ENCODE measurements at places on chromosomes 4 and X.

DNA sequence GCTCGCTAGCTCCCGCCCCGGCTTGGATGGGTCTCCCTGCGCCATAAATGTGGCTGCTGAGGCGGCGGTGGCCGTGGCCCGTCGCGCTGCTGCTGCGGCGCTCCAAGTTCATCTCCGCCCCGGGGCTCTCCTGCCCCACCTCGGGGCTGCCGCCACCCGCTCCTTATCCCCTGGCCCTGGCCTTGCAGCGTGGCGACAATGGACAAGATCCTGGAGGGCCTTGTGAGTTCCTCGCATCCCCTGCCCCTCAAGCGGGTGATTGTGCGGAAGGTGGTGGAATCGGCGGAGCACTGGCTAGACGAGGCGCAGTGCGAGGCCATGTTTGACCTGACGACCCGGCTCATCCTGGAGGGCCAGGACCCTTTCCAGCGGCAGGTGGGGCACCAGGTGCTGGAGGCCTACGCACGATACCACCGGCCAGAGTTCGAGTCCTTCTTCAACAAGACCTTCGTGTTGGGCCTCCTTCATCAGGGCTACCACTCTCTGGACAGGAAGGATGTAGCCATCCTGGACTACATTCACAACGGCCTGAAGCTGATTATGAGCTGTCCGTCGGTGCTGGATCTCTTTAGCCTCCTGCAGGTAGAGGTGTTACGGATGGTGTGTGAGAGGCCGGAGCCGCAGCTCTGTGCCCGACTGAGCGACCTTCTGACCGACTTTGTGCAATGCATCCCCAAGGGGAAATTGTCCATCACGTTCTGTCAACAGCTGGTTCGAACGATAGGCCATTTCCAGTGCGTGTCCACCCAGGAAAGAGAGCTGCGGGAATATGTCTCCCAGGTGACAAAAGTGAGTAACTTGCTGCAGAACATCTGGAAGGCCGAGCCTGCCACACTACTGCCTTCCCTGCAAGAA is 763 bp downstream of the USP38 start:
- no peak for DNase-seq

DNA sequence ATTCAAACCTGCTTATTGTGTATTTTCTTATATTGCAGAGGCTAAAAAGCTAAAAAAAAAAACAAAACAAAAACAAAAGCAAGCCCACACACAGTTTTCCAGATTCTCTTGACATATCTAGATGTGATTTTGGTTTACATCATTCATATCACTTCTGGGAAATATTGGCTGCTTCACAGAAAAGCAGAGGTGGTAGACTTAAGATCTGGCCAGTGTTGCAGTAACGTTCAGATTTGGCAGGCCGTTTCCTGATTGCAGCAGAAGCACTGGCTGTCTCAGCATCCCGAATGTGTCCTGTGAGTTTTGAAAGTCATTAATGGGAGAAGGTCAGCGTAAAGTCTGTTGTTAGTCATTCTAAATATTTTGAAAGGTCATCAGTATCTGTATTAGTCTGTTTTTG is 2062.0 kb downstream of the ARAP2 start:
- no peak for DNase-seq

DNA sequence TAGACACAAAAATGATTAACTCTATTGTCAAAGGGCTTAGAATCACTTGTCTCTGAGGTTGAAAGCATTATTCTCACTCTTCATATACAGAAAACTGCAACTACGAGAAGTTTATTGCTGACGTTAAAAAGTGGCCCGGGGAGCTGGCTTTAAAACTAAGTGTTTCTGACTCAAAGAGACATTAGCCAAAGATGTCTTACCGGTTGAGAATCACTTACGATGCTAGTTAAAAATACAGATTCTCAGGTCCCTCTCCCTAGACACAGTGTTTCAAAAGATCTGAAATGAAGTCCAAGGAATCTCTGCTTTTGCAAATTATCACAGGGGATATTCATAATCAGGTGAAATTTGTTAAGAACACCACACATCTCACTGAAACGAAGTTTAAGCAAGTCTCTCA is 1.2 kb downstream of the GNPDA2 start:
- no peak for DNase-seq

DNA sequence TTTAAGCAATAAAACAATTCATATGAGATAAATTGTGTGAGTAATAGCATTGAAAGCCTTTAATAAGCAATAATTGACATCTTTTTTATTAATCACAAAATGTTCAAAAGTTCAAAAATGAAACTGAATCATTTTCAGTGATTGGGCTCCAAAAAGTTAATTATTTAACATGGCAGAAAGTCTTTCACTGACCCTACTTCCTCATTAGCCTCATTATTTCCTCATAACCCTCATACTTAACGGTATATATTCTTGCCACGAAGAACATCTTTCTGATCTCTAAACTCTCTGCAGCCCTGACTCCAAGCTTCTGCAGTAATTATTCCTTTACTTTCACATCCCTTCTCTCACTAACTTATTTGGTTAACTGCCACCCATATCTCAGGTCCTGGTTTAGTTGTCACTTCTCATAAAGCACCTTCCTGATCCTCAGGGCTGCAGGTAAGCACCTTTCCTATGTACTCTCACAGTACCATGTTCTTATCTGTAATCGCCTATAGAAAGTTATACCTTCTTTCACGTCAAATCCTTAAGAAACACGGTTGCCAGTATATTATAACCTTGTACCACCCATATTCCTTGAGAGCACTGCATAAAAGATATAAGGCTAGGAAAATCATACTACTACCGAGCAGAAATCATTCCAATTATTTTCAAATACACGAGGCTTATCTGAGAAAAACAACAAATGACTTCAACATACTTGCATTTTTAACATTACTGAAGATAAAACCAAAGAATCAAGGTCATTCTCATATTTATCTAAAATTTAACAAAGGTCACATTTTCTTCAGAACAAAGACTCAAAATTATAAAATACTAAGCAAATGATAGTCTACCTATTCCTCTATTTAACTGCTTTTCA is 72.2 kb downstream of the PPP3CA start:
- no peak for DNase-seq

DNA sequence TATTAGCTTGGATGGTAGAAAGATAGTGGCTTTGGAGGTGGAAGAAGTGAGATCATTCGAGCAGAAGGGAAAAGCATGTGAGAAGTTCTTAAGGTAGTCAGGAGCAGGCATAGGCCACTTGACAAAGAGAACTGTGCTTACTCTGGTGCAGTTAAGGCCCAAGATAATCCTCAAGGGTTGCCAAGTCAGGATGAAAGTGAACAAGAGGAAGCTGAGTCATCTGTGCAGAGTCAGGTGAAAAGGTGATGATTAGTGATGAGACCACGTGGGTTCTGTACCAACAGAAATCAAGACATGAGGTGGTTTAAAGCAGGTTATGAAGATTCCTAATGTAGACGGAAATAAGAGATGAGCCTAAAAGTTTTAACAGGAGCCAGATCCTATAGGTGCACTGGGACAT is 369.8 kb downstream of the DTHD1 start:
- DNase-seq, result no peak

All from brain pericyte (primary cell).